ENCODE measurements at places on chromosomes 7 and 10.
A peak's percentile ranks its signal among the peaks of the same experiment; 100 is the strongest.

DNA sequence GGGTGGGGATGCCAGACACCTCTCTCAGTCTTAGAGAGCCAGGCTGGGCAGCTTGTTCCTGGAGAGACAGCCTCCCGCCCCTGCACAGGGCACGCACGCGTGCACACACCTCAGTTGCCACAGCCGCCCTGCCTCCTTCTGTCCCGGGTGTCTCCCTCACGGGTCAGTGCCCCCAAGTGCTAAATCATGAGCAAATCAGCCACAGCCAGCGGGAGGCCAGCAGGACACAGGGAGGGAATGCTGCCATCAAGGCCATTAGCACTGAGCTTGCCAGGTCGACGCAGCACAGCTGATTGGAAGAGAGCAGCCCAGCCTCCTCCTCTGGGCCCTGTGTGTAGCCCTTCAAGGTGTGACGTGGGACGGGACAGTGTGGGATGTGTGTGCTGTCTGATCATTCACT, 130.4 kb downstream of the CDH23 start:
- DNase-seq = no peak

GRCh38 chr10:120005207-120006201, 113.0 kb downstream of the SEC23IP start:
- peak; percentile 9 for DNase-seq

DNA sequence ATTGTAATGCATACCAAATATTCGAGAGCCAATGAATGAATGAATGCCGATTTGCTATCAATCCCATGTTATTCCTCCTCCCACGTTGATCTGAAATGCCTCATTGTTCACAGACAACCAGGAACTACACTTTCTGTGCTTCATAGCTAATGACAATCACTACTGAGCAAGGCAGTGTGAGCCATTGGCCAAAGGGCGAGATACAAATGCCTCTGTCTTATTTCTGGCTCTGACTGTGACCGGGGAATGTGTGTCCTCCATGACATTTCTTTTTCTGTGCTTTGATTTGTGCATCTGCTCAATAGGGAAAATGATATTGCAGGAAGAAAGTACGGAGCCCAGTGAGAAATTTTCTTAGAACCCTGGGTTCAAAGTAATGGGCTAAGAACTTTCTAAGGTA, 217.1 kb downstream of the CXCL12 start:
- no peak for DNase-seq

DNA sequence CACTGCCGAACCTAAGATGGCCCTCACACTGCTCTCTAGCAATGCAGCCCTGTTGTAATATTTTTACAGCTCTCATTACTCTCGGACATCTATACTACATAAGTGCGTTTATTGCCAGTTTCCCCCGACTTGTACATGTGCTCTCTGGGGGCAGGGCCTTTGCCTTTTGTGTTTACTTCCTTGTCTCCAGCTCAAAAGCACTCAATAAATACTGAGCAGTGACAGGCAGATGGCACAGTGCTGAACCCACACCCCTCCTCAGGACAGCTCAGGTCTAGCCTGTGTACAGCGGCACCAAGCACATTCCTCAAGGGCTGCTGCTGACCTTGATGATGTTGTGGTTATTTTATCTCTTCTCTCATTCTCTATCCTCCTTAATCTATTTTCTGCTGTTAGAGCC, 68.0 kb upstream of the ELMO1 start:
- no peak for DNase-seq

- DNase-seq = no peak
Observed at GRCh38 chr7:78279457-78279856, 480.9 kb downstream of the PHTF2 start.

DNA sequence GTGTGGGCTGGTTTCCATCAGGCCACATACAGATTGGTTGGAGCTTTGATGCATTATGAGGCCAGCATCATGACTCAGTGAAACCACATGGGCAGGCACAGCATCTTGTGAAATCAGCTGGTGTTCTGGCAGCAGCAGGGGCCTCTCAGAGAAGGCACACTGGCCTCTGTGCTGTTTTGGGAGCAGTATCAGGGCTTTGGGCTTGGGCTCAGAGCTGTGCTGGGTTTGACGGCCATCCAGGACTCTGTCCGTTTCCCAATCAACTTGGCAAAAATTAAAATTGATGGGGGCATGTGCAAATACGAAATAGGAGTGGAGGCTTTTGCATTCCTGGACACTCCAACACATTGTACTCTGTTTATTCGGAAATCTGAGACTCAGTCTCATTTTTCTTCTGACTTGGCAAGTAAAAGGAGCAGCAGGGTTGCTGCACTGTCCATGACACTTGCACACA, 190.9 kb downstream of the BMPER start:
- DNase-seq = peak; percentile 99

- peak; percentile 56 for DNase-seq
Observed at GRCh38 chr7:42219447-42219846, 17.6 kb downstream of the GLI3 start.

- no peak for DNase-seq
Observed at GRCh38 chr7:28142650-28143049, 37.9 kb downstream of the JAZF1 start.

DNA sequence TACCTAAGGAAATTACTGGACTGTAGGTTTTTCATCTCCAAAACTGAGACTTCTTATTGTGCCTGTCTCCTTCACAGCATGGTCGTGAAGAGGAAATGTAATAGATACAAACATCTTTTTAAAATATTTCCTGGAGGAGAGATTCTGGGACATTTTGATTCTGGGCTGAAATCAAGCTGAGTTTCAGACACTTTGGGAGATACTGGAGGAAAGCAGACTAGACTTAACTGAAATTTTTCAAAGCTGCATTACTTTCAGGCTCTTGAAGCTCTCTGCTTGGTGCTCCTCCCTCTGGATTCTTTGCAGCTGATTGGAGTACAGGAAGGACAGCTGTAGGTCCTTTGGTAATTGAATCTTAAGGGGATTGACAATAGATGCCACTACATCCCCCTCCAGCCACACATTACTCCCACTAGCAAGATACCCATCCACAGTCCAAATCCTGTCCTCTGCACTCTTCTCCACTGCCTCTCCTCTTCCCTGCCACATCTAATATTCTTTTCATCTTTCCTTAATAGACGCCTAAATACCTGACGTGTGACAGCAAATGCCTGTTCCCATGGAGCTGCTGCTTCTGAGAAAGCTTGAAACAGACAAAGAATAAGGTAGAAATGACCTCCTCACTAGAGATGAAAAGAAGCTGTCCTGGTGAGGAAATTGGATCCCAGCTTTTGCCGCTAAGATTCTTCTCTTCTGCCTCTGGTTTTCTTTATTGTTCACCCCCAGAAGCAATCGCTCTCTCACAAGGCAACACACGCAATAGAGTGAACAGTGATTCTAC, 111.5 kb upstream of the PHYHIPL start:
- no peak for DNase-seq

GRCh38 chr7:146115851-146116520, 615 bp upstream of the CNTNAP2 start:
- DNase-seq = peak; percentile 10

- peak; percentile 45 for DNase-seq
Observed at GRCh38 chr10:98262571-98262970, 5.4 kb downstream of the LOXL4 start.

GRCh38 chr7:106767498-106768323, 97.4 kb upstream of the PIK3CG start:
- peak; percentile 60 for DNase-seq

DNA sequence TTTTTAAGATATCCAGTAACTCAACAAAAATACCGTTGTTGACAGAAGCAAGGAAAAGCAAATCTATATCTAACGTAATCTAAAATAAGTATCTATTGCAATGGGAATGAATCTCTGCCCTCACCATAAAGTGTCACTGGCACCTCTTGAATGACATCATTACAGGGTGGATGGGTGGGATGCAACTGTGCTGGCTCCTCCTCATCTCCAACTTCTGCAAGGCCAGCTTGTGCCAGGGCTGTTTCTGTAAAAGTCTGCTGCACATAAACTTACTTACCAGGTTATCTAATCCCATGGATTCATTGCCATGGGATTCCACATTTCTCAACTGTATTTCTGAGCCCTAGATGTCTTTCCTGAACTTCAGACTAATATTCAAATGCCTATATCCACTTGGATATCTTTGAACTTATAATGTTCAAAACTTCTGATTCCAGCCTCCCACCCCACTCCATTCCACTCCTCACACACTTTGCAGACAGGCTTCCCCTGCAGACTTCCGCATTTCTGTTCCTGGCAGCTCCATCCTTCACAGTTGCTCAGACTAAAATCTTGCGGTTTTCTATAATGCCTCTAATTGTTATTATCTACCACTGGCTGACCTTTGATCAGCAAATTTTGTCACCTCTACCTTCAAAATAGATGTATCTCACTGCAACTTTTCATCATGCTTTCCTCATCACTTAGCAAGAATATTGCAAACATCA, 10.7 kb downstream of the FGL2 start:
- no peak for DNase-seq

DNA sequence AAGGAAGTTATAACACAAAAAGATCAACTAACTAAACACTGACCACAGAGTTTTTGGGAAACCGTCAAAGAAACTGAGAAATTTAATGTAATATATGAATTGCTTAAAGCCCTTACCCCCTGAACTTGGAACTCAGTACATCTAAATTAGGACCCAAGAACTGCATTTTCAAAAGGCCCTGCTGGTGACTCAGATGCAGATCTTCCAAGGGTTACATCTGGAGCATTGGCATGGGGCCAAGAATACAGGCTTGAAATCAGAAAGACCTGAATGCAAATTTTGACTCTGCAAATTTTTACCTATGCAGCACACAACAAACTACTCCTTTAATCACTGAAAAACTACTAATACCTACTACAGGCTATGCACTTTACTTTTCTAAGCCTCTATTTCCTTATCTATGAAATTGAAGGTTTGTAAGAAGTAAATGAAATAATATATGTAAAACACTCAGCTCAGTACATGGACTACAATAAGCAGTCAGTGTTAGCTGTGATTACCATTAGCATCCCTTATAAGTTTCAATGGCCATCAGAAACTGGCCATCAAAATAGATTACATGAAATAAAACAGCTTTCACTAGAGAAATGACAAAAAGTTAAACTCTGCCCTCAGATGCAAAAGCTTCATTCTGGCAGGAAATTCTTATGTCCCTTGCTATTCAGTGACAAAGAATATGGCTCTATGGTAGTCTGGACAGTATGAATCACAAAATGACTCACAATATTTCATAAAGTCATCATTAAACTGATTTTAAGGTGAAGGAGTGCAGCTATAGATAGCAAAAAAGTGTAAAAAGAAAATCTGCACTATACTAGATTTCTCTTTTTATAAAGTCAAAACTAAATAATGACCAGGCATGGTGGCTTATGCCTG, 43.6 kb downstream of the NSUN6 start:
- peak; percentile 93 for DNase-seq

GRCh38 chr10:11702264-11702663, 39.9 kb upstream of the ECHDC3 start:
- no peak for DNase-seq

DNA sequence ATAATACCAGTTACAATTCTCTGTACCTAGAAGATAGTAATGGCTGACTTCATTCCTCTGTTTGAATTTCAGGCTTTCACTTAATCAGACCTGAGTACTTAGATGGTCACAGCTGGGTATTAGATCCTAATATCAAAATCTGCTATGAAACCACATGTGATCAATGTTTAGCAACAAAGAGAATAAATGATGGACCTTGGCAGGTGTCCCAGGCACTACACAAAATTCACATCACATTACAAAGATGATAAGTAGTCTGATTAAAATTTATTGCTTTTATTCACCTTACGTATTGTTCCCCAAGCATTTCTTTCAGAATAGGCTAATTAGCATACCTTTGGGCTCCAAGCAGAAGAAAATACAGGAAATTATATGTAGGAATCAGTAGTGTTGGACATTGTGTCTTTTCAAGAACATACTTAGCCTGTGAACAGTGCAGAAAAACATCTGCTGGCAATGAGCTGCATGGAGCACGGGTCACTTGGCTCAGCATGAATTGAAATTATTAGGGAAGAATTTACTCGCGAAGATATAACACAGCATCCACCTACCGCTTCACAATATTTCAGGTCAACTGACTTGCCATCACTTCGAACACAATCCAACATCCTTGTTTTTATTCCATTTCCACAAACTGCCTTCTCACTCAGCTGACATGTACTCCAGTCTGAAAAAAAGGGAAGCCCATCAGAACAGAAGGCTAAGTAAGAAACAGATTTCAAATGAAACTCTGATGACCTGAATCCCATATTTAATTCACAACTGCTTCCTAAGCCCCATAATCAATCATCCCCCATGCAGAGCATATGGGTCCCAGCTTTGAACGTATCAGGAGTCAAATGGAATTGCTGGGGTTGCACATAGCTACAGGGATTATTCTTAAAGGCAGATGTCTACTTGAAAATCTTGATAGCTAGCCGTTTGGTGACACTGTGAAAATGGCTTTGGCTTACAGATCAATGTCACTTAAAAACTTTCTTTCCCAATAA, 421.0 kb downstream of the THSD7A start:
- no peak for DNase-seq
